Cardiac septum (tissue), 1 donor: ENCODE measurements at places on chromosomes 2 and 18.

DNA sequence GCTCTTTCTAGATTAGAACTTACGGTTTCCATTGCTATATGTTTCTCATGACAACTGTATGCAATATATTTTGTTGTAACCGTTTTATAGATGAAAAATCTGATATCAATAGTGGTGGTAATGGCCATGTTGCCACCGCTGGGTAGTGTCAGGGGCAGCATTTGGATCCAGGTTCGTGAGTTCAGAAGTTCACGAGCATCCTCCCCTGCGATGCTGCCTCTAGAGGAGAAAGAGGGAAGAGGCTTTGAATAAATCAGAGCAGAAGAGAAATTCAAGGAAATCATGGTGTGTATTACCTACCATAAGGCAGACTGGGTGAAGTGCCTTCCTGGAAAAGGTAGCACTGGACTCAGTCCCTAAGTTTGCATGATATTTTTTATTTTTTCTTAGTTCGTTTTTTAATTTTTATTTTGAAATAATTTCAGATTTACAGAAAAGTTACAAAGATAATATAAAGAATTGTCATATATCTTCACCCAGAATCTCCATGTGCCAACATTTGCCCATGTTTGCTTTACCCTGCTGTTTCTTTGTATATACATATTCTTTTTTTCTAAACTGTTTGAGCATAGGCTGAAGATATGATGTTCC is 3.3 kb upstream of the ZBTB7C start:
- no peak for DNase-seq

DNA sequence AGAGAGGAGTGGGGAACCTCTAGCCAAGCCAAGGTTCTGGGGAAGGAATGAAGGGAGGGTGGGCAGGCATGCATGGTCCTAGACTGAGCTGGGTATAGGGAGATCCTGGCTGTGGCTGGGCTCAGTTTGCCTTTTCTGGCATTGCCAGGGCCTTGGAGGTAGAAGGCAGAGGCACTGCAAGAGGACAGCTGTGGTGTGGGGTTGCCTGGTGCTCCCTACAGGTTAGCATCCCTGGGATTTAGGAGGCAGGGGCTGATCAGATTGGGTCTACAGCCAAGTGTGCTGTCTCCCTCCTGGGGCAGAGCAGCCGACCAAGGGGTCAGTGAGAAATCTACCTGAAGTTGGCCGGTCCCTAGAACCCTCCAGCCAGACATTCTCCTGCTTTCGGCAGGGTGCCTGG is 15.9 kb downstream of the ABCG8 start:
- DNase-seq: no peak

- DNase-seq: no peak
These were observed 1.1 kb downstream of the SERPINB10 start for GRCh38 chr18:63908858-63909257.

GRCh38 chr2:156538083-156538504 is 101.9 kb downstream of the GPD2 start:
- DNase-seq: no peak

DNA sequence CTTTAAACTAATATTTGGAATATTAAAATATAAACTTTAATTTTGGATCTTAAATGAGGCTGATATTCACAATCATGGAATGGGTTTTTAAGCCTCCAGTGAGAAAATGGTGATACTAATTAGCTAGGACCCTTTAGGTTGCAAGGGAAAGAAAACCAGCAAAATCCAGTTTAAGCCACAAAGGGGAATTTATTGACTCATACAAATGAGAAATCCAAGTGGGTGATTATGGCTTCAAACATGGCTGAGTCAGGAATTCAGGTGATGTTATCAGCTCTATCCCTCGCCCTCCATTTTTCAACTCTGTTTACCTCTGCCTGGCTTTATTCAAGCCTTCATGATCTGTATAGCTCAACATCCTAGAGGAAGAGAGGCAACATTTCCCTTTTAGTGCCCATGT is 75.3 kb upstream of the DLX2 start:
- DNase-seq: no peak

GRCh38 chr2:177593402-177593801 is 200.8 kb downstream of the AGPS start:
- DNase-seq: no peak

DNA sequence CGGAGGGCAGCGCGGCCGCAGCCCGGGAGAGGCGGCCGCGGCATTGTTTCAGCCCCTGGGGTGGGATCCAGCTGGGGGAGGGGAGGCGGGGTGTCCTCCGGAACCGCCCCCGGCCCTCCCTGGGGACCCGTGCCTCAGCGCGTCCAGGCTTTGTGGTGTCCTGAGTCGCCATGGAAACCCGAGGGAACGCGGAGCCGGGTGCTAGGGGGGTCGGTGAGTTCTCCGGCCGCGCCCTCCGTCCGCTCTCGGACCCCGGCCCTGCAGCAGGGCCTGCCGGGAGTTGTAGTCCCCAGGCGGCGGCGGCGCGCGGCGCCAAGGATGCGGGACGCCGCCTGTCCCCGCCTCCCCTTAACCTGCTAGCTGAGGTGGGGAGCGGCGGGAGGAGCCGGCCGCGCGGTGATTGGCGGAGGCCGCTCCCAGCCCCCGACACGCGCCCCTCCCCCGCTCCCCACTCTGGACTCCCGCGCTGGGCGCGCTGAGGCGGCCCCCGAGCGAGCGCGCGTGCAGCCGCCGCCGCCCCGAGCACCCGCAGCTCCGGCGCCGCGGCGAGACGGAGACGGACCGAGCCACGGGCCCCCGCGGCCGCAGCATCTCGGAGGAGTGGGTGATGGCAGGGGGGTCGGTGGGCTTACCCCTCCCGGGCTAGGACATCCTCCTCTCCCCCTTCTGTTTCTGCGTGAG is at the start of gene DPYSL5:
DPYSL5 (plus strand) TSS at position 478 of the 681 bp plus-strand sequence. CDS start 50,368 bp downstream, outside the sequence.
- DNase-seq: no peak

DNA sequence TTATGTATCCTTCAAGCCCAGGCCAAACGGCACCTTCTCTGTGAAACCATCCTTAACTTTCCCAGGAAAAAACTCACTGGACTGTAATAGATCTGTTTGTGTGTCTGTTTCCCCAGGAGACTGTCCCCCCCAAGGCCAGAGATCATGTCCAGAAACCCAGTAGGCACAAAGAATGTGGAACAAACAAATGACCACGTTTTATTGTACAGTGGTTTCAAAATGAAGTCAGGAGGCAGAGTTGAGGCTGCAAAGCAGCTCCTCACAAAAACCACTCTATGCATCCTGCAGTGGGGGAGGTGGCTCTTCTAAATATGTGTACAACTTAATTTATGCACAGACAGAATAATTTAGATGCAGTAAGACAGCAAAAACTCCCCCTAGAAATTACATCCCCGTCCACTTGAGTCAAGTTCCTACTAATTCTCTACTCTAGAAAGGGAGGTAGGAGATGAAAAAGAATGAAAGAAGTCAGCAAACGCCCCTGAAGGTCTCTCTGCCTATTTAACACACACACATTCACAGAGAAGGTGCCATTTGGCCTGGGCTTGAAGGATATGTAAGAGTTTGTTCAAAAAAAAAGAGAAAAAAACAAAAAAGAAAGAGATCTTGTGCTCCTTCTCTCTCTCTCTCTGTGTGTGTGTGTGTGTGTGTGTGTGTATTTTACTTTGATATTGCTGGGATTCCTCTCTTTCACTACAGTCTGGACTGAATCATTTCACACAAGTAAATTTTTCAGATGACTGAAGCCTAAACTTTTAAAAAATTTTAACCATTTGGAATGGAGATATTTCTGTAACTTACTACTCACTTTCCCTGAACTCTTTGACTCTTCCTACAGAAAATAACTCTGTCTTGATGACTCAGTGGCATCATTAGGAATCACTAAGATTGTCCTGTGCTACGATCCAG is 19.5 kb downstream of the BCL2 start:
- no peak for DNase-seq

- DNase-seq: no peak
These were observed 10.6 kb upstream of the MC5R start for GRCh38 chr18:13813271-13813849.
